ENCODE measurements at places on chromosomes 5 and 9.

- DNase-seq = no peak
These were observed 9.2 kb upstream of the TEX53 start for GRCh38 chr9:114666851-114667250.

GRCh38 chr9:93576258-93577077 lies at the start of gene PHF2:
PHF2 (plus strand) TSS chr9:93576584; CDS start chr9:93576774, 190 bp downstream.
- no peak for DNase-seq

DNA sequence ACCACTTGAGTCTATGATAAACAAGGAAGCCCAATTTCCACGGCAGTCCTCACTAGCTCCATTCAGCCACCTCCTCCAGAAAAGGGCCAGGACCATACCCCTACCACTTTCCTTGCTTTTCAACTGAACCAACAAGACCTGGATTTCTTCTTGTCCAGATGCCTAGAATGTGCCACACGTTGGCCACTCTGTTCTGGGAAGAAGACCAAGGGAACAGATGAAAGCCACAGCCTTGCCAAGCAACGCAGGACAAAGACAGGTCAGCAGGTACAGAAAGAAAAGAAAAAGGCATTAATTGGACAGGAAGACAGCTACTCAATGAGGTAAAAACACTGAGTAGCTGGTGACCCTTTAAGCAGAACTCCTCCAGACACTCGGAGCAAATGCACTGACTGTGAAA lies 2.2 kb downstream of the CCNJL start:
- no peak for DNase-seq

- no peak for DNase-seq
These were observed 62.1 kb downstream of the ARSB start for GRCh38 chr5:78922879-78923621.

DNA sequence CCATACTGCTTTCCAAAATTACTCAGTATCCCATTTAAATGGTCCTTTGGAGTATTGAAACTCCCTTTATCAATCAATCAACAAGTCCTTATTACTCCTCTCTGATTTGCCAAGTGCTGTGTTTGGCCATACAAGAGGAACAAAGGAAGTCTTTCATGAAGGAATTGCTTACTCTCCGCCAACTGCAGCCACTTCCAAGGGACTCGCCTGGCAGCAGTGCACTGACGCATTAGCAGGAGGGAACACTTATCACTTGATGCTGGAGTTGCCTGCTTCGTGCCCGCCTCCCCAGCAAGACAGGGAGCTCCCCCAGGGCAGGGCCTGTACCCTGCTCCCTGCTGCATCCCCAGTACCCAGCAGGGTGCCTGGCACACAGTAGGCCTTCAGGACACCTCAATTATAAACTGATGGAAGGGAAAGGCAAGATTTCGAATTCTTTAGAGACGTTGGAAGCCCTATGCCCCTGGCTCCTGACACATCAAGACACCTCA lies 97.9 kb downstream of the CRB2 start:
- no peak for DNase-seq

DNA sequence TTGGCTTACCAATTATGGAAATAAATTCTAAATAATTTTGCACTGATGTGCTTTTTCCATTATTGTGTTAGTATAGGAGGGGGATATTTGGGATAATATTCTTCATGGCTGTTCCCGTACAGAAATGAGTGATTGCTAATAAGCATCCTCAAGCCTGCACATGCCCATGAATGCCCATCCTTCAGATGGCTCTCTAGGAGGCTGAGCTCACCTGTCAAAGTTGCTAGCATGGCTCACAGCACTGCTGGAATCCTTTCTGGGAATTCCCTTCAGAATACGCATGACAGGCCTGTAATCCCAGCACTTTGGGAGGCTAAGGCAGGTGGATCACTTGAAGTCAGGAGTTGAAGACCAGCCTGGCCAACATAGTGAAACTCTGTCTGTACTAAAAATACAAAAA lies 124.1 kb downstream of the NXNL2 start:
- no peak for DNase-seq

DNA sequence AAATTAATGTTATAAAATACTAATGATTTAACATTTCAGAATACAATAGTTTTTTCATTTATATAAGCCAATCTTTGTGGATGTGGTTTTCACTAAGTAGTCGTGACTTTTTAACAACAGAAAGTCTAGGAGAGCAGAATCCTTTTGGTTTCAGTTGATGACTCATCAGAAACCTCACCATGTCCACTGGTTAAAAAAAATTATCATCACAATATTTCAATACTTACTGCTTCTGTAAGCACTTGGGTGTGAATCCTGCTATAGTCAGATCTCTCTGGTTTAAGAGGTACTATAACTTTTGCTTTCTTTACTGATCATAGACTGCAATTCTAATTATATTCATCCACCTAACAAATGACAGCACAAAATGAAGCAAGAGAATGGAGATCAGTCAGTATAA lies 77.2 kb downstream of the MRPS30 start:
- no peak for DNase-seq

DNA sequence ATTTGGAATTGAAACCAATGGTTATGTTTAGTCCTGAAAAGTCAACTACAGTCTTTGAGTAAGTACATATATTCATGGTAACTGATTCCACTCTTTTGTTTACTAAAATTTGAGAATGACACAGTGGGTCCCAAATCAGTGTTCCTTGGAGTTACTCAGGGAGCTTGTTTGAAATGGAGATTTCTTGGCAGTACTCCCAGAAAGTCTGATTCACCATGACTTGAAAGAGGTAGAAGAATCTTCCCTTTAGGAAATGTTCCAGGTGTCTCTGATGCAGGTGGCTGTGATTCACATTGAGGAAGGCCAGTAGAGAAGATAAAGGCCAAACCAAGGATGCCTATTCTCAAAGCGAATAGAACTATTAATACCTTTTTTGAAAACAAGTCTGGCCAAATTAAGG lies 1078.3 kb downstream of the CDH12 start:
- no peak for DNase-seq

DNA sequence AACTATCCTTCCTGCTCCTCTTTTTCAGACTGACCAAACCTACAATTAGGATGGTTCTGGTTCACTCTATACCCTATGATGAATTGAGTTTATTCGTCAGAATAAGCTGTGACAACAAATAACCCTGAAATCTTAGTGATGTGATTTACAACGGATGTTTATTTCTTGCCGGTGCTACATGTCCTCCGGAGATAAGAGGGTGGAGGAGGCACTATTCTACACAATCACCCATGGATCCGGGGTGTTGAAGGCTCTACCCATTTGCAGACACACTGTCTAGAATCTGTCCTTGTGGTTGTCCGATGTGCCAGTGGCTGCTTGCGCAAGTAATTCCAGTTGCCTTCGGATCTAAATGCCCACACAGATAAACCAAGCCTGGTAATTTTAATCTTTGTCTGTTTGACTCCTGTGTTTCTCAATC lies 44.7 kb downstream of the CDC14B start:
- DNase-seq = no peak

DNA sequence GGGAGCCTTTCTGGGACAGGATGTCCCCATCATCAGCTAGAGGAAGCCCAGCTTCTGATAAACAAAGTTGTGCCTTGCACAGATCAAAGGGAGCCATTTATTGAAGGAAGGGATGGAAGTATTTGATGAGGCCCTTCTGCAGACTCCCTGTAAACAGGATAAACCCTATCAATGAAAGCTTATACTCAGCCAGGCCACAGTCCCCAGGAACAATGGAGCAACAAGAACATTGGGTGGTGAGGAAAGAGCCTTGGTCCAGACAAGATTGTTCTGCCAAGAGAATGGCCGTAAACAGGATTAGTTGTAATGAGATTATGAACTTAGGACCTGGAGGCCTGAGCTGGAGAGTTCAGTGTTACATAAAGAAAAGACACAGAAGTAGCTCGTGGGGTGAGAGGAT lies 40.5 kb upstream of the LIFR start:
- DNase-seq = no peak

- no peak for DNase-seq
These were observed 381.5 kb upstream of the KLF4 start for GRCh38 chr9:107870927-107871680.

- no peak for DNase-seq
These were observed 19.0 kb upstream of the FER start for GRCh38 chr5:108728566-108729241.

GRCh38 chr9:105043370-105043936 lies 115.5 kb upstream of the ABCA1 start:
- DNase-seq = no peak

DNA sequence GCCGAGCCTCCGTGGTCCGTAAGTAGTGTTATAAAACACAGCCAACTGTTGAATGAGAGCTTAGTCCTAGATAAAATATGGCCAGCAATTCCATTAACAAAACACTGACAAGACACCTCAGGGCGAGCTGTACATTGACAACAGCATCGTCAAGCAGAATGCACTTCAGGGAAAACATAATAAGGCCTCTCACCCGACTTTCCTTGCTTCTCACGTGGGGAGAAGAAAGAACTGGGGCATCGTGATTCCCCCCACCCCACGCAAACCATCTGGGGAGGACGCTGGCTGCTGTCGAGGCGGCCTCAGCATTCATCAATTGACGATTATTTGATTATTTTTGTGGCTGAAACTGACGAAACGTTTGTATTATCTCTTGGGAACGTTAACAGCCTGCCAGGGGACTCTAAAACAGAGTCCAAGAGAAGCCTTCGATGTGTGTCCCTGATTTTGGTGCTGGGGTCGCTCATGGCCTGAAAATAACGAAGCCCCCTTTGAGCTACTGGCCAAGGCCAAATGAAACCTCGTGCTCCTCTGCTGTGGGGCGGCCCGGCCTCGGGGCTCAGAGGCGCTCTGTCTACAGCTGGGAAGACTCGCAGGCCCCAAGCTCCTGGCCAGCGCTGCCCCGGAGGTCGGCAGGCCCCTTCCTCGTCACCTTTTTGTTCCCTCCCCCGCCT lies 464 bp downstream of the GDF9 start:
- no peak for DNase-seq

DNA sequence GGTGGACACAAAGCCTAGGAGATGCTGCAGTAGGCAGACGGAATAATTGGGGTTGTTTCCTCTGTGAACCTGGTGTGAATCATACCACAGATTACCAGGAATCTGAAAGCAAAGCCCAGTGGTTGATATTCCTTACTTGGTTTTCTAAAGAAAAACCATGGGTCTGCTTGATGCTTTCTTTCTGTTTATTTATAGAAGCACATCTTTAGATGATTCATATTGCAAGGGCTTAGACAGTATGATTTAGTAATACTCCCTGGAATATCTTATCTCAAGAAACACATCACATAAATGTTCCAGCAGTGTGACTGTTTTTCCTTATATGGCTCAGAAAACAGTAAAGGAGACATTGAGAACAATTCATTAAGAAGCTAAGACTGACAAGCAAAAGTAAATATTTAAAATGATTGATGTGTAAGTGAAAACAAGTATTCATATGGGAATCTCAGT lies 623.3 kb downstream of the RAB3C start:
- DNase-seq = no peak

- no peak for DNase-seq
These were observed 38.8 kb upstream of the SEMA6A start for GRCh38 chr5:116613445-116613844.

GRCh38 chr5:76688836-76689235 lies 27.1 kb upstream of the F2R start:
- DNase-seq = no peak

- DNase-seq = no peak
These were observed 272.0 kb downstream of the DMRTA1 start for GRCh38 chr9:22718653-22719052.

GRCh38 chr5:51104556-51104955 lies 278.7 kb upstream of the ISL1 start:
- DNase-seq = no peak

GRCh38 chr9:130122456-130122855 lies 49.7 kb upstream of the NCS1 start:
- no peak for DNase-seq

GRCh38 chr5:44398382-44398781 lies 9.2 kb upstream of the FGF10 start:
- DNase-seq = no peak

DNA sequence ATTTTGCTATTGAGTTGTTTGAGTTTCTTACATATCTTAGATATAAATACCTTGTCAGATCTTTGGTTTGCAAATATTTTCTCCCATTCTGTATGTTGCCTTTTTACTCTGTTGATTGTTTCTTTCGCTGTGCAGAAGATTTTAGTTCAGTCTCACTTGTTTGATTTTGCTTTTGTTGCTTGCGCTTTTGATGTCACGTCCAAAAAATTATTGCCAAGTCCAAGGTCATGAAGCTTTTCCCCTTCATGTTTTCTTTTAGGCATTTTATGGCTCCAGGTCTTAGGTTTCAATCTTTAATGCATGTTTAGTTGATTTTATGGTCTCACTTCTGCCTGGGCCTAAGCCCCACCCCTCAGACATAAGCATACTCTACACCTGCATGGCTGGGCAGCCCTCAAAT lies 131.5 kb upstream of the TNC start:
- DNase-seq = no peak

DNA sequence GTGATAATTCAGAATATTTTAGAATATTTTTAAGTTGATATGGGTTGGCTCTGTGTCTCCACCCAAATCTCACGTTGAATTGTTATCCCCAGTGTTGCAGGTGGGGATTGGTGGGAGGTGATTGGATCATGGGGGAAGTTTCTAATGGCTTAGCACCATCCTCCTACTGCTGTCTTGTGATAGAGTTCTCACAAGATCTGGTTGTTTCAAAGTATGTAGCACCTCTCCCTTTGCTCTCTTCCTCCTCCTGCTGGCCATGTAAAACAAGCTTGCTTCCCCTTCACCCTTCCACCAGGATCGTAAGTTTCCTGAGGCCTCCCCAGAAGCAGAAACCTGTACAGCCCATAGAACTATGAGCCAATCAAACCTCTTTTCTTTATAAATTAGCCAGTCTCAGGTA lies 214.6 kb upstream of the C9orf72 start:
- DNase-seq = no peak

DNA sequence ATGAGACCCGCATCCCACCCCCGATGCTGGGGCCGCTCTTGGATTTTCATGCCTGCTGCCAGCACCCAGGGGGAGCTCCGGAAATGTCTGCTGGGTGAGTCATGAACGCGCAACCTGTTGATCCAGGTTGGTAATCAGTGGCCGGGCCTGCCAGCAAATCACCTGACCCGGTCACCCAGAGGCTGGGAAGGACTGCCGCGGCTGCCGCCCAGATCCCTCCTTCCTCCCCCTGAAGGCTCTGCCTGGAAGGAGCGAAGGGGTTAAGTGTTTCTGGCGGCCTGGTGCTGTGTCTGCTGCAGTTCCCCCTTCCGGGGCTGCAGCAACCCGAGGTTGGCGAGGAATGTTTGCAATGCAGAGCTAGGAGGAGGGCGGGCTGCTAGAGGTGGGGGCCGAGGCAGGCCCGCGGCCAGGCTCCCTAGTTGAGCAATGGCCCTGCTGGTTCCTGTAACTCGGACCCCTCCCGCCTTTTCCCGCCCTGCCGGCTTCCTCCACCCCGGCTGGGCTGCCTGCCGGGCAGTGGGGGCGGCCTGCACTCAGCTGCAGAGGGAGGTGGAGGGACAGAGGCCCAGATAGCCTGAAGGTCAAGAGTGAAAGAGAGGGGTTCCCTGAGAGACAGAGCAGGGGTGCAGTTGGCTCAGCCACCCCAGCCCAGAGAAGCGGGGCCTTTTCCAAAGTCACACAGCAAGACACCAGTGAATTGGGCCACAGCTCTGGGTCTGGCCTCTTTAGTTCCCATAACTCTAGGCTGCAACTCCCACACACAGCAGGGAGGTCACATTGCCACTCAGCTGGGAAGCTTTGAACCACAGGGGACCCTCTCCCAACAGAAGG lies 156.3 kb upstream of the IER5L start:
- DNase-seq = no peak

Data from D721Med (cell line).